ENCODE measurements at places on chromosomes 4 and X.

- no peak for DNase-seq
Measured at GRCh38 chrX:8140986-8141744, 29.9 kb downstream of the VCX2 start.

DNA sequence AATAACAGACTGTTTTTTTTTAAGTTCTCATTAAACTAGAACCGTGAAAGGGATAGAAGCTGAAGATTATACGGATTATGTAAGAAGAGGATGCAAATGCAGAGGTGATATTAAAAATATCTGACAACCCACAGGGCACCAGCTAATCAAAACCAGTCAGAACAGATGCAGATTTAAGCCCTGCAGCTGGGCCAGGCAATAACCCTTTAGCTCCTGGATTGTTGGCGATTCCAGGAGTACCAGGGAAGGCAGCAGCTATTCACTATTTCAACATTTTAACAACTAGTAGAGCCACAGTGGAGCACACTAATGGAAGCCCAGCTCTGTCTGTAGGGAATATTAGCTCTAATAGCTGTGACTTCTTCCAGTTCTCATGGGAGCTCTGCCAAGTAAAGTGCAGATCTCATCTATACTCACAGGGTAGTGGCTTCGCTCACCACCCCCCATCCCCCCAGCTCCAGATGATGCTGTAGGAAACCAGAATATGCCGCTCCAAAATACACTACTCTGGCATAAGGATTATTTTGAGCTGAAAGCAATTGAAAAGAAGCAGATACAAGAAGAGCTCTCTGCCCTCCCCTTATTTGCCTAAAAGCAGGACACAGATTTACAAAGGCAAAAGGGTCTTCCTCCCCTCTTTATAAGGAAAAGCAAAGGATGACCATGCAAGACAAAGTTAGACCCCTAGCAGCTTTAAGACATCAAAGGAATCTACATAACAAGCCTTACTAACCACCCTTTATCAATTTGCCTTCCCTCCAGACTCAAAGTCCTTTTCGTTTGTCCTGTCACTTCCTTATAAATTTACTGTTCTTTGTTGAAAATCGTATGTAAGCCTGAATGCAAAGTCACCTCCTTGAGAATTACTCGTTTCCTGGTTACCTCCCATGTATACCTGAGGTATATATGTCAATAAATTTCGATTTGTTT lies 13.7 kb downstream of the SCD5 start:
- no peak for DNase-seq

- no peak for DNase-seq
Measured at GRCh38 chrX:19647159-19647558, 131.9 kb upstream of the MAP3K15 start.

GRCh38 chr4:179719766-179720450 lies 2277.7 kb upstream of the AGA start:
- no peak for DNase-seq

DNA sequence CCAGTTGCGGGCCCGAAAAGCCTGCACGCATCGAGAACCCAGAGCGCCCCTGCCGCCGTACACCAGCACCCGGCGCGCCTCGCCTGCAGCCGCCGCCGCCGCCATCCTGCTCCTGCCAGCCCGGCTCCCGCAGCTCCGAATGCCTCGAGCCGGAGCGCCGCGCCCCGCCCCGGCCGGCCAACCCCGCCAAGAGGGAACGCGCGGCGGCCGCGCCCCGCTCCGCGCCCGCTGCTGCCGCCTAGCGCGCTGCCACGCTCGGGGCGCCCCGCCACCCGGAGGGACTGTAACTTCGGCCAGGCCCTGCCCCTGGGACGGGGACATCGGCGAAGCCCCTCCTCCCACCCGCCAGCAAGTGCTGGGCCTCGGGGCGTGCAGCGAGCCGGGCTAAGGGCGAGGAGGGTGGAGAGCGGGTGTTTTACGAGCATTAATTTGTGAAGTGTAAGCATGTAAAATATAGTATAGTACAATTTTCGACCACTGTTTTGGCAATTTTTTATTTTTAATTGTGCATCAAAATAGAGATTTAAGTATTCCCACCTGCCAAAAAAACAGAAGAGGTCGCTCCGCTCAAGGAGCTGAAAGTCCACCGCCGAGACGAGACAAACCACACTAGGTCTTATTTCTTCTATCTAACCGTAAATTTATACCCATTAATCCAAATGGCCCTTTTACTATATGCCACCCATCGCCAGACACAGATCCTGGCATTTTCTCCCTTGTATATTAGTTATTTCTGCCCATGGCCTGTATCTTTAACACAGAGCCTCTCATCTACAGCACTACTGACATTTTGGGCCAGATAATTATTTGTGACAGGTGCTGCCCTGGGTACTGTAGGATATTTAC lies at the start of gene QDPR:
QDPR (minus strand) TSS at position 141 of the 846 bp plus-strand sequence; CDS start at position 105, 36 bp downstream.
- peak; percentile 64 for DNase-seq

DNA sequence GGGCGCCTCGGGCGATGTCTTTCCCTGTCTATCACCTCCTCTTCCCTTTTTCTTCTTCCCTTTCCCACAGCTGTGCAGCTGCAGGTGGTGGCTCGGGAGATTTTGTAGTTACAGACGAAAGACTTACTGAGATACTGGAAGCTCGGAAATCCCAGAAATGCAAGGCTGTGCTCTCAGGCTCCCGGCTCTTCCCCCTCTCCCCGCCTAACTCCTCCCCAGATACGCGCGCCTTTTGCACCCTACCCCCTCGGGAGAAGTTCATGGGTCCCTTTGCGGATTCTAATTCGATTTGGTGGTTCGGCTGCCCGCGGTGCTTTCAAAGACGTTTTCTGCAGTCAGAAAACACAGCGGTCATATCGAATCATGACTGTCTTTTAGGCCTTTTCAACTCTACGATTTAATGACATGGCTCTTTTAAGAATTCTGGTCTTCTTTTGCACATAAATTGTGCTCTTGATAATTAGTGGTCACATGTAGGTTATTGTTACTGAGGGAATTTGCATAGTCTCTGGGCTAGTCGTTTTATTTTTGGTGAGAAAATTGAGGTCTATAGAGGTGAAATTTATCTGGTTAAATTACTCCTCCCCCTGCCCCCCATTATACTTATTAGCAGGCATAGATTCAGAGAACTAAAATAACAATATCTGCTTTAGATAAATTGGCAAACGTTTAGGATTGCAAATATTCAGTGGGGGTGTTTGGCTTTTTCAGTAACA lies 1.6 kb downstream of the SEPTIN11 start:
- DNase-seq = no peak

- no peak for DNase-seq
Measured at GRCh38 chr4:46993075-46994006, at the start of gene GABRA4. Gene GABRA4, minus strand, starts transcription at chr4:46993581. Its CDS starts 157 bp downstream, at chr4:46993424.

DNA sequence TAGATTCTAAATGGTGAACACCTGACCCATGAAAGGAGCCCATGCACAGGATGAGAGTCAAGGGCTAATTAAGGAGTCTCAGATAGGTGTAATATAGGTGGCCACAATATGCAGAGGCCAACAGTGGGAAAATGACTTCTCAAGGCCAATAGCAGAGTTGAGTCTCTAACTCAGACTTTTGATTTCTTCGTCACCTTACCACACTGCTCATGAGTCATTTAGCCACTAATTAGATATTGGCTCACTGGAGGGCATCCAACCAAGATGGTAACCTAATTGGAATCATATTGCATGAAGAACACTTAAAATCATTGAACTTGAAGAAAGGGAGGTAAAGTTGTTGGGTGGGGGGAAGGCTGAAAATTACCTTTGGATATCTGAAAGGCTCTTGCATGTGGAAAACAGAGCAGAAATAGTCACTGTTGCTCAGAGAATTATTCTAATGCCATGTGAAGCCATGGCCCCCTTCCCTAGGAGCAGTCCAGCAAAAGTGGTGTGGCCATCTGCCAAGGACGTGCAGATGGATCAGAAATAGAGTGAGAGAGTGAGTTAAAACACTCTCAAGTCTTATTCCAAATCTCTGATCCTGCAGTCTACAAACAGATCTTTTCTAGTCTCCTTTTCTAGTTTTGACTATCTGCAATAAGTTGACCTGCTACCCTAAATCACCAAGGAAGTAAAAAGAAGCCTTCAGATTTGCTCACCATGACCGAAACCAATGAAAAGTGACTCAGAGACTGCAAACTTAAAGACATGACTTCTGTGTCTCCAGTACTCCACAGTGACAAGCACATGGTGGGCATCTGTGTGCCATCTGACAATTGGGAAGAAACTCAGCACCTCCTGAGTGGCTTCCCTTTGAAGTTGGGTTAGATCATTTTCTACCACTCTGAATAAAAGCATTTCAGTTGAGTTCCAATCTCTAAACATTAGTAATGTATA lies 93.9 kb upstream of the C1QTNF7 start:
- no peak for DNase-seq

- DNase-seq = no peak
Measured at GRCh38 chr4:56863441-56864139, 42.1 kb upstream of the SPINK2 start.

DNA sequence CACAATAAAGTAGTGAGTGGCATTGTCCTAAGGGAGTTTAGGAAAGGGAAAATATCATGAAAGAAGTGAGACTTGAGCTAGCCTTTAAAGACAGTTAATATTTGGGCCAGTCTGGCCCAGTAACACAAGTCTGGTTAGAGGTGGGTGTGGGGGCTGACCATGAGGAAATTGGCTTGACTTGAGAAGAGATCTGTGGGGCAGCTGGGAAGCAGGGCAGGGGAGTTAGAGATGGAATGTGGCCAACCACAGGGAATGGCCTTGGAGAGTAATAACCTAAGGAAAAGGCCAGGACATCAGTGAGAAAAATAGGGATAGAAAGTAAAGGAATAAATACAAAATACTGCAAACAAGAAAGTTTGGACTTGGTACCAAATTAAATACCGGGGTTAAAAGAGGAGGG lies 71.3 kb downstream of the CLCN5 start:
- no peak for DNase-seq

- peak; percentile 49 for DNase-seq
Measured at GRCh38 chrX:154096140-154097002, 1.1 kb downstream of the MECP2 start.

DNA sequence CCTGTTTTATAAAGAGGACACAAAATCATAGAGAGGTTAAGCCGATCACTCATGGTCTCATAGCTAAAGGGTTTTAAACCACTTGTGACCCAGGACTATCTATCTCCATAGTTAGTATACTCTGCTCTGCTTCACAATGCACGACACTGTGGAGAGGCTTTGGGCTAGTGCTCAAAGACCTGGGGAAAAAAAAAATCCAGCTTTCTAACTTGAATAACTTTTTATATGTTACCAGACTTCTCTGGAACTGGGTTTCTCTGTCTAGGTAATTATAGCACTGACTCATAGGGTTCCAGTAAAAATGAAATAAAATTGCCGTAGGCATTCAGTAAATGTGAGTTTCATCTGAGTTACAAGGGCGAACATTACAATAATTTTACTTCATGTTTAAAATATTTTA lies 273.7 kb upstream of the TECRL start:
- DNase-seq = no peak

- peak; percentile 89 for DNase-seq
Measured at GRCh38 chr4:87220094-87220822, at the start of gene KLHL8. Gene KLHL8, minus strand, starts transcription at chr4:87220618. Its CDS starts 25,079 bp downstream, at chr4:87195539.

DNA sequence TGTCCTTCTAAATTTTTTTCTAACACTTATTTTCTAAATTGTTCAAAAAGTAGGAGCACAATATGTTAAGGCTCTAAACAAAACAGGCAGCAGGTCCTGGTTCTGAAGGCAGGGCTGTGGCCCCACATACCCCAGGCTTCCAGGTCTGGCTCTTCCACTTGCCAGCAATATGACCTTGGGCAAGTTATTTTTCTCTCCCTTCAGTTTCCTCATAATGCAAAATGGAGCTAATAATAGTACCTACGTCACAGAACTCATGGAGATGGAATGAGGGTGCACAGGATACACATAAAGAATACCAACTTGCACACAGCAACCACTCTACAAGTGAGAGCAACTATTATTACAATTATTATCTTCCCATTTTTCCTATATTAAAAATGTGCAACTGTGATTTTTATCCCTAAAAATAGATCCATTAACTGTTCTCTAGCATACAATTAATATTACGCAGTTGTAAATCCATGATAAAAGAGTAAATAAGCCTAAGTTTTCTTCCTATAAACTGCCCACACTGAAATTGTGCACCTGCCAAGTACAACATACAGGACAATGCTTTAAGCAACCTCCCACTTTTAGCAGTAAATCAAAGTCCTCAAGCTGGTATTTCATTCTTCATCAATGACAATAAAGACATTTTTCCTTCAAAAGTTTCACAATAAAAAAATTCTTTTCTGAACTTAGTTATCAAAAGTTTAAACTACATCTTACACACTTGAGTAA lies 27.0 kb downstream of the OTUD4 start:
- no peak for DNase-seq

DNA sequence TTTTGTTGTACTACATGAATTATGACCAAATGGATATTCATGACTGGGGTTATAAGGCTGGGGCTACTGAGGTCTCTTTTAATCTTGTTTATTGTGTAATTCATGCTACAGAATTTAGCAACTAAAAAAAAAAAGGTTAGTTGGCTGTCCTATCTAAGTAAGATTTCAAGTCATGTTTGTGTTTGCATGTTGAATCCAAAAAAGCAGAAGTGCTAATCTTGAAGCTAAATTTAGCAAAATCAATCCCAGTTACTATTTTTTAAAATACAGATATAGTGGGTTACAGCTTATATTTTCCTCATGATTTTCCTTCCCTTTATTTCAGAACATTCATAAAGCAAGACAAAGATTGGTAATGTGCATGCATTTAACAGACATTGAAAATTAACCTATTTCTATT lies 19.4 kb downstream of the MTMR1 start:
- DNase-seq = no peak

DNA sequence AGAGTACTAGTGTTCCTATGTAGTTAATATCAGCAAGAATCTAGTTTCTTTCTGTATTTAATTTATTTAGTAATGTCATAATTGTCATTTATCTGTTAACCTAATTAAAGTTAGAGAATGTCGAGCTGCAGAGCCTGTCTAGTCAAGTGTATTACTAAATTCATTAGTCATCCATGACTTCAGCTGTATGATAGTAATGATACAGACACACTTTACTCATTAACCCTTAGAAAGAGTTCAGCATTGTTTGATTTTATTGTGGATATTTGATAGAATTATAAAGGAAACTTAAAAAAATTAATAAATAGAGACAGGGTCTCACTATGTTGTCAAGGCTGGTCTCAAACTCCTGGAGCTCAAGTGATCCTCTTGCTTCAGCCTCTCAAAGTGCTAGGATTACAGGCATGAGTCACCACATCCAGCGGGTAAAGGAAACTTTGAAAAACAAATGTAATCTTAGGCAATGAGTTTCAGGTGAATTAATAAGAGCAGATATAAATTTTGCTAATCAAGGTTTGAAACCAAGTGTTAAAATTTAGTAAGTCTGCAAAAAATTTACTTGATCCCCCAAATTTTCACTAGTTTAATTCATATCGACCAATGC lies 110.6 kb downstream of the ANK2 start:
- DNase-seq = no peak

GRCh38 chr4:163755013-163755412 lies 260.5 kb downstream of the TMA16 start:
- no peak for DNase-seq

GRCh38 chr4:140808256-140808655 lies 52.1 kb upstream of the TBC1D9 start:
- DNase-seq = no peak

DNA sequence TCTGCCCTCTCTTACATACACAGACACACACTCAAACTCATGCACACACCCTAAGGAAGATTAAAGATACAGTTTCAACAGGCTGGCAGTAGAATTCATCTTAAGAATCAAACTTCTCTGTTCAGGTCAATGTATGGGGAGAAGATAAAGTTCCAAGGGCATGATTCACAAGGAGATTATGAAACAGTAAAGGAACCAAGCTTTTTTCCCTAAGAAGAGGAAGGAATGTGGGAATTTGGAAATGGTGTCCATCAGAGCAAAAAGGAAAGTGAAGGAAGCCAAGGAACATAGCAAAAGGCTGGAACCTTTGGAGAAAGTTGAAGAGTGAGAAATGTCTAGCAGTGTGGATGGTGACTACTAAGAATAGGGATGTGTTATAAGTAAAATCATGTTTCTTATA lies 191.0 kb upstream of the NPY2R start:
- no peak for DNase-seq
